ENCODE measurements at places on chromosomes 7 and 10.

DNA sequence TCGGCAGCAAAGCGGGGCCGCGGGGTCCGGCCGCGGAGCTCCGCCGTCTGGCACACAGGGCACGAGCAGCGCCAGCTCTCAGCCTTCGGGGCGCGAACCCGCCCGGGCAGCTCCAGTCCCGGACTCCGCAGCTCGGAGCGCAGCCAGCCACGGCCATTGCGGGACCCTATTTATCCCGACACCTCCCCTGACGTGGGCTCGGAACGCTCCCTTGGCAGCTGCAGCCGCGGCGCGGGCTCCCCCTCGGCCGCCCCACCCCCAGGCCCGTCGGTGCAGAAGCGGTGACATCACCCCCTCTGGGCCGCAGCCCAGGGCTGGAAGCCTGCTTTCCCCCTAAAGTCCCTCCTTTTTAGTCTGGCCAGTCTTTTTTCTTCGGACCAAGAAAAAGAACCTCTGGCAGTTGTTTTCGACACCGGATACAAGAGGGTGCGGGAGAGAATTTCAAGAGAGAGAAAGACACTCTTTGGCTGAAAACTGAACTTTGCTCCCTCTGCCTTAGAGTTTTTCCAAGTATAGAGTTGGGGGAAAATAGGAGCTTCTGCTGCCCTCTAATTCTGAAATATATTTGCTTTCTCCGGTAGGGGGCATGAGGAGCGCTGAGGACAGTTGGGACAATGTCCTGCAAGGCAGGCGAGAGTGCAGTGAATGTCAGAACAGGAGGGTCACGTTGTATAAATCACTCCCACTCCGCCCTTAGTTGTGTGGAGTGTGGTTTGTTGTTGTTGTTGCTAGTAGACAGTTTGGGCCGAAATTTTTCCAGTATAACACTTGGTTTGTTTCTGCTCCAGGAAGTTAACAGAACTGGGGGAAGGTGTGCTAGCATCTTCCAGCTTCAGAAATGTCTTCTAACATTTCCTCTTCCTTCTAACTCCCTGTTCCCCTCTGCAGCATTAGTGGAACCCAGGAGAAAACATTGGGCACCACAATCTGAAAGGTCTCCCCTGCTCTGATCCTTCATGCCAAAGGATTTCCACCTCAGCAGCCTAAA is at the start of gene SFRP4:
TSS of gene SFRP4 (minus strand) at position 145 of the 988 bp plus-strand sequence. CDS start 280 bp downstream, outside the sequence.
- DNase-seq = no peak

DNA sequence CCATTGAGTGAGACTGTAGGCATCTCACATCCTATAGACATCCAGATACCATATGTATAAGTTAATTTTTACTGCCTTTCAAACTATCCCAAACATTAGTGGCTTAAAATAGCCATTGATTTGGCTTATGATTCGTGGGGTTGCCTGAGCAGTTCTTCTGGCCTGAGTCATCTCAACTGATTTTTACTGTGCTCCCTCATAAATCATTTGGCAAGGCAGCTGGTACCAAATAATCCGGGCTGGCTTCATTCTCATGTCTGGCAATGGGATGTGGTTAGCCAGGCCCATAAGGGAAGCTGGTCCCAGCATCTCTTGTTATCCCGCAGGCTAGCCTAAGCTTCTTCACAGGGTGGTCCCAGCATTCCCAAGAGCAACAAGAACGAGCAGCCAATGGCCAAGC is 6.7 kb upstream of the LRGUK start:
- DNase-seq = no peak

DNA sequence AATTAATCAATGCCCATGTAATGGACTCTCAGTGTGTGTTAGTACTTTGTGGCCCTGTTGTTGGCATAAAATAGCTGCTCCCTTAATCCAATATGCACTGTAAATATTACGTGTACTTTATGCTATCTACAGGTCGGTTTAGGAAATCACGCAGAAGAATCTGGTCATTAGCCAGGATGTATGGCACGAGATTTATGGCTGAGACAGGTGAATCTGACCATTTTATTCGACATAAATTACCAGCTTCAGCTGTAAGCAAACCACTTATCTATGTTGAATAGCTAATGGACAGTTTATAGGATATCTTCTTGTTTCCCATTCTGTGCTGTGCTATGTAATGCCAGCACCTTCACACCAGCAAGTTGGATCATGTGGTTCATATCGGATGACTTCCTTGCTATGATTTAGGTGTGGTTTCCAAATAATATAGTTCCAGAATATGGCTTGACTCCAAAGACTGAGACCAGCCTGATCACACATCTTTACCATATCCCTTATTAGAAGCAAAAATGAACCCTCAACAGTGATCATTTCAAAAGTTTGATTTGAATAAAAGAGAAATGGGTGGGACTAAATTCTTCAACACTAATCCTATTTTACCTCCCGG is 301.4 kb downstream of the AHR start:
- DNase-seq = no peak

GRCh38 chr7:120164-120991 is 72.0 kb upstream of the FAM20C start:
- DNase-seq = no peak

DNA sequence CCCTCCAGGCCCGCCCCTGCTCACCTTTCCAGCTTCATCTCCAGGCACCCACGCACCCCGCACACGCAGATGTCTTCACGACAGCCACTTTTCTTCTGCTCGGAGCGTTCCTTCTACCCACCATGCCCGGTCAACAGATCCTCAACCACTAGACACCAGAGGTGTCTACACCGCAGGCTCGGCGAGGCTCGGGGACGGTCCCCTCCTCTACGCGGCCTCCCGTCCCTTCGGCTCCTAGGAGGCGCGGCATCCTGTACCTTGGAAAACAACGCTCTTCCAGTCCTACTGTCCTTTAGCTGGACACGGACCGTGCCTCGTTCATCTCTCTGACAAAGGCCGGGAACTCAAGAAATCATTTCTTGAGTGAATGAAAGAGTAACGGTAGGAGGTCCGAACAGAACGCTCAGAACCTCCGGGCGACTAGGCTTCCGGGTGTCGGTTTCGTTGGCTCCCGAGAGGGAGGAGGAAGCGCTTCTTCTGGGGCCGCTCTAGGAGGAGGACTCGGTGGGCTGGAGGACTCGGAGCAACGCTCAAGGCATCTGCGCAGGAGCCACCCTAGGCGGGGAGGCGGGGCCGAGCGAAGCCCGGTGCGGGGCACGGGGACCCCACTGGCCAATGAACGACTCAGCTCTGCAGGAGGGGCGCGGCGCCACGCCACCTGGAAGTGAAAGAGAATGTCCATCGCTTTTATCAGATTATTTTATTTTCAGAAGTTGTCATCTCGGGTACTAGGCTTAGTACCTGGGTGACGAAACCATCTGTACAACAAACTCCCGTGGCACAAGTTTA is 7.2 kb upstream of the FIS1 start:
- peak; percentile 98 for DNase-seq

- DNase-seq = no peak
These were observed 566.5 kb downstream of the ATRNL1 start for GRCh38 chr10:115659616-115660015.

DNA sequence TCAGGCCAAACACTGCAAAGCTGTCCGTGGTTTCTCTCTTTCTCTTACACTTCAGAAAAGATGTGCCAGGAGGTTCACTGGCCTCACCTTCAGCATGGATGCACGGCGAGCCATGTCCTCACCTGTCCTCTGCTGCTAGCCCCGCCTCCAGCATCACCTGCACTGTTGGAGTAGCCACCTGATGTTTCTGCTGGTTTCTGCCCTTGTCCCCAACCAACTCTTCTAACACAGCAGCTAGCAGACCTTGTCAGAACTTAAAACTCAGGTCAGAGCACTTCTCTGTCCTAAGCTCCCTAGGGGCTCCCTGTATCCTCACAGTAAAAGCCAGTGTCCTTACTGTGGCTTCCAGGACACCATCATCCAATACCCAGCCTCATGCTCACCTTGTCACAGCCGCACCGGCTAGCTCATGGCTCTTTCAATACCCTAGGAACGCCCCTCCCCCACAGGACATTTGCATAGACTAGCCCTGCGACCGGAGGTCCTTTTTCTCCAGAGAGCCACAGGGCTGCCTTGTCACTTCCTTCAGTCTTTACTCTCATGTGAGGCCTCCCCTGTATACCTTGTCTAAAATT is 15.2 kb downstream of the PALD1 start:
- DNase-seq = no peak

GRCh38 chr7:140674899-140675701 is 2.4 kb downstream of the ADCK2 start:
- DNase-seq = no peak

DNA sequence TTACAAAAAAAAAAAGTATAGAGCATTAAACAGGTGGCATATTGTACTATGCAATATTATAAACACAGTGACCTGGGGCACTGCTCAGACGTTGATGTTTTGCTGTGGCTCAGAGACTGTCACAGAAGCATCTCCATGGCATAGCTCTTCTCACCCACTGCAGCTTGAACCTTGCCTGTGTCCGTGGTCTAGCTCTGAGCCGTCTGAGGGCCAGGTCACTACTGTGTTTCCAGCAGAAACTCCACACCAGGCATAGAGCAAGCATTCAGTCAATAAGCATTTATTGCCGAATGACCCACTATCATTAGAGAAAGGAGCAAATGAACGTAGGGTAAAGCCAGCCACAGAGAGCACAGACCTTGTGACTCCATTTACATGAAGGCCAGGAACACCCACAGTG is 443.2 kb upstream of the FOXK1 start:
- DNase-seq = no peak

GRCh38 chr10:13956826-13957225 is 370.1 kb downstream of the PRPF18 start:
- DNase-seq = no peak

DNA sequence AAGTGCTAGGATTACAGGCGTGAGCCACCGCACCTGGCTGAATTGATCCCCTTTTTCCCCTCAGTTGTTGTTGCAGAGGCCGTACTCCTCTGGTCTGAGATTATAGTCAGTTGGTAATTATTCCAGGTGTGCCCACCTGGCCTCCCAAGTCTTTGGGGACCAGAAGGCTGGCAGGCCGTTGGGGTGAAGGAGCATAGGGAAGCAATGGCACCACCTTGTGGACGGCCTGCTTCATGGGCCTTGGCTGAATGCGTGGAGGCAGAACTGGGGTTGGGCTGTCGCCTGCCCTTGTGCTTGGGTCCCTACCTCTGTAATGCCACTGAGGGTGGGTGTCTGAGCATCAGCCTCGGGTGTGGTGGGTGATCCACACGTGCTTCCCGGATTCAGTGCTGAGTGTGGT is 125.7 kb downstream of the RGS10 start:
- DNase-seq = peak; percentile 58

GRCh38 chr7:50210706-50211115 is 93.8 kb upstream of the IKZF1 start:
- DNase-seq = no peak

DNA sequence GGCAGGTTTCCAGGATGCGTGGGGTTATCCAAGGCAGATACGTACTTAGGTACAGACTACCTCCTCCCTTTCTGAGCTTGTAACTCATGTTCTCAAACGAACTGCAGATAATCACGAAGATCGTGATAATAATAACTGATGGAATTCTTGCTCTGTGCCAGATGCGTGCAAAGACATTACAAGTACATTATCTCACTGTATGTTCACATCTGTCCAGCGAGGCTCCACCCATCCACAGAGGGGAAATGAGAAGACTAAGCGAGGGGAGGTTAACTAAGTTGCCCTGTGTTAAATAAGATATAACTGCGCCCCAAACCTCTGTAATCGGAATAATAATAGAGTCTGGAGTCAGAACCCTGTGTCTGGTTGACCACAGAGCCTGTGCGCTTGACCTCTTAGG is 1.9 kb downstream of the GALNT17 start:
- no peak for DNase-seq

- no peak for DNase-seq
These were observed 352.6 kb upstream of the ZMIZ1 start for GRCh38 chr10:78716043-78716660.

DNA sequence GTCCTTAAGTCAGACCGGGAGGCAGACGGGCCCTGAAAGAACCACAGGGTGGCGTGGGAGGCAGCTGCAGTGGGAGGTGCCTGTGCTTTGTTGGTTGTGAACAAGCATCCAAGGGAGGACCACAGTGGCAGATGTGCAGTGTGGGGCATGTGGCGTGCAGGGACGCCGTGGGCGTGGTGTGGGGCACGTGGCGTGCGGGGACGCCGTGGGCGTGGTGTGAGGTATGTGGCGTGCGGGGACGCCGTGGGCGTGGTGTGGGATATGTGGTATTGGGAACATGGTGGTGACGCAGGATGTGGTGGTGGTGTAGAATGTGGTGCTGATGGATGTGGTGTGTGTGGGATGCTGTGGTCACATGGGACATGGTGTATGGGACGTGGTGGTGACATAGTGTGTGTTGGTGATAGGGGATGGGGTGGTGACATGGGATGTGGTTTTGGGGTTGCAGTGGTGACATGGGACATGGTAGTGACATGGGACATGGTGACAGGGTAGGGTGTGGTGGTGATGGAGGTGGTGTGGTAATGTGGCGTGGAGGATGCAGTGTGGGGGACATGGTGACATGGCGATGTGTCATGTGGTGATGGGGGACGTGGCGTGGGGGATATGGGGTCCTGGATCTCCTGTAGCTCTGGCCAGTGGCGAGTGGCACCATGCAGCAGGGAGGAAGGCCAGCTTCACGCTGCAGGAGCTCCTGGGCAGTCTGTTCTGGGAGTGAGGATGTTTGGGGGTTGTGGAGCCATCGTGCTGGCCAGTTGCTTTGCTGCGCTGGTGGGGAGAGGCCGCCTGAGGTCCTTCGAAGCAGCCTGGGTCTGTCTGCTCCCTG is 78.8 kb downstream of the INPP5A start:
- DNase-seq = no peak

DNA sequence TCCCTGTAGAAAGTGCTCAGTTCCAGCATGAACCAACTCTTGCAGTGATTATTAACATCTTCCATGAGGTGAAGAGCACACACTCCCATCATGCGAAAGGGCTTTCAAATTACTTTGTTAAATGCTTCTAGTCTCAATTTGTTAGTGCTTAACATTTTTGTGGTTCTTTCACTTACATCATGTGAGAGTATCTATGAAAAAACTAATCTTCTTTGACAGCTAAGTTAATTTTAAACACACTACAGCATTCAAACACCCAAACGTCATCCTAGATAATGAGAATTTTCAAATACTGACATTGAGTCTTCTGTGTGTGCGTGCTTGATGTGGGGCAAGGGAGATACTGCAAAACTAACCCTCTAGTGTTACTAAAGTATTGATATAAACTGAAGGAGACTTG is 84.8 kb downstream of the ETV1 start:
- no peak for DNase-seq

- no peak for DNase-seq
These were observed 8.2 kb downstream of the CLDN12 start for GRCh38 chr7:90411510-90411909.

- no peak for DNase-seq
These were observed 34.3 kb upstream of the ITGB8 start for GRCh38 chr7:20296444-20296843.

DNA sequence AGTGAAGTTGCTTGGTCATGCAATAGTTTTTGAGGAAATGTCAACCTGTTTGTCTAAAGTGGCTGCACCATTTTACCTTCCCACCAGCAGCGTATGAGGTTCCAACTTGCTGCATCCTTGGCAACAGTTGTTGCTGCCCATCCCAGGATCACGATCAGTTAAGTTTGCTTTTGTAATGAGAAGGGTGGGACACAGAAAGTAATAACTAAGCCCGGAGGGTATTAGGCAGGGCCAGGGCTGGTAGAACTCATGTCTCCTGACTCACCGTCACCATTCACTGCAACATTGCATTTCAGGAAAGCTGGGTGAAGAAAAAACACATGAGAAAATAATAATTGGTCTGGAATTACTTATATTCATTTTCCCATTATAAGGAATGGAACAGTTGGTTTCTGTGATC is 25.4 kb downstream of the CELF2 start:
- no peak for DNase-seq

Data from activated CD4-positive, CD25-positive, alpha-beta regulatory T cell (primary cell).